ENCODE measurements at places on chromosomes 13 and 19. TPM values are rescaled to one million over a fixed set of nuclear protein-coding genes. Genes with fewer than 3 reads are reported as not detected.

- no peak for DNase-seq
Observed at GRCh38 chr19:50005428-50005827, 19.7 kb downstream of the VRK3 start.

DNA sequence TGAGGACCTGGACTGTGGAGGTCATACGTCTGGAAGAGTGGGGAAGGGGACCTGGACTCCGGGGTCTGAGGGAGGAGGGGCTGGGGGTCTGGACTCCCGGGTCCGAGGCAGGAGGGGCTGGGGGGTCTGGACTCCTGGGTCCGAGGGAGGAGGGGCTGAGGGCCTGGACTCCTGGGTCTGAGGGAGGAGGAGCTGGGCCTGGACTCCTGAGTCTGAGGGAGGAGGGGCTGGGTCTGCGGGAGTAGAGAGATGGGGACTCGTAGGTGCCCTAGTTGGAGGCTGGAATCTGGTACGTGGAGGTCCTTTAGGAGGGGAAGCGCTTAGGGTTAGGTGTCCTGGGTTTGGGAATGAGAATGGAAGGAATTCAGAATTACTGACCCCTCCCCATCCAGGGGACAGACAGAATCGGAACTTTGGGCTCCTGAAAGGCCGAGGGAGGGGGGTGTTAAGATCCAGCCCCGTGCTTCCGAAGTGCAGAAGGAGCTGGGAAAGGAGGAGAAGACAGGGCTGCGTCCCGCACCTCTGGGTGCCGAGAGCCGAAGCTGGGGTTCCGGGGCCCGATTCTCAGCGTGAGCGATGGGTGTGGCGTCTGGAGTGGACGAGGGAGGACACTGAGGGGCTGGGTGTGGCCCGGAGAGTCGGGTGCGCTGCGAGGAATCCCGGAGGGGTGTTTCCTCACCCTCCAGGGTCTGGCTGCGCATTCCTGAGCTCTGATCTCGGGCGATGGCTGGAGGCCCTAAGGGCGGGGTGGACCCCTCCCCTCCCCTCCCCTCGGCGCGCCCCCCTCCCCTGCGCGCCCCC is 608 bp downstream of the MYADM start:
- DNase-seq = no peak

DNA sequence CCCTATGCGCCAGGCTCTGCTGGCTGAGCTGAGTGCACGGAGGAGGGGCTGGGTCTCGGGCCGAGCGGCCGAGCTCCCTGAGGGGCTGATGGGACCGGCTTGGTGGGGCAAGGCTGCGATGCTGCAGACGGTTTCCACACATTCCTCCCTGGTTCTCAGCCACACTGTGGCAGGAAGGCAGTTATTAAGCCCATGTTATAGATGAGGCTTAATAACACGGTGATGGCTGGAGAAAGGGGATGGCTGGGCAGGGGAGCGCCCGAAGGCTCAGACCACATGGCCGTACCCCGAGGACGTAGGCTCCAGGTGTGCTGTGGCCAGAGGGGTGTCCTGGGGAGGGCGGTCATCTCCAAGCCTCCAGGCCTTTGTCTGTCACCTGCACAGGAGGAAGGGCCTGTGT is 58.6 kb downstream of the MCF2L start:
- DNase-seq = no peak

- DNase-seq = no peak
Observed at GRCh38 chr13:101140936-101141335, 275.4 kb downstream of the NALCN start.

GRCh38 chr19:33430674-33431277 is 57.3 kb downstream of the CEBPG start:
- peak; percentile 88 for DNase-seq

C13orf42 gene
- polyA plus RNA-seq = 11.5 TPM

SRRM5 gene
- 0.06 TPM for polyA plus RNA-seq

CFD gene
- polyA plus RNA-seq = 2.8 TPM

CYSLTR2 gene
- polyA plus RNA-seq = not detected

MAST1 gene
- polyA plus RNA-seq = 15.6 TPM
